ENCODE measurements at places on chromosomes 2 and 18.
A peak's percentile ranks its signal among the peaks of the same experiment; 100 is the strongest.

DNA sequence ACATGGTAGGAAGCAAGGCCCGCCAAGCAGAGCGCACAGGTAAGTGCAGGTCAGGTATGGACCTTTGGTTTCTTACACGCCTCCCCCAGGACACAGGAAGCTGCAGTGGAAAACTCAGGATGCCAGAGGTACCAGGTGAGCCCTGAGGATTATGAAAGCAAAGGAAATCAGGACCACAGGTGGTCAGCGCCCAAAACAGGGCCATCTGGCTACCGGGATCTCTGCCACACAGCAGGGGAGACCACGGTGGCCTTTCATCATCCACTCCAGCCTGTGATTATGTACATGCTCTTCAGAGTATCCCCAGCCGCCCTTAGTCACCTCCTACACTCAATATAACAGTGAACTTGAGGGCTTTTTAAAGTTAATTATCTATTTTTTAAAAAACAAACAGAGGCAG, 125.5 kb upstream of the EPC2 start:
- no peak for DNase-seq

DNA sequence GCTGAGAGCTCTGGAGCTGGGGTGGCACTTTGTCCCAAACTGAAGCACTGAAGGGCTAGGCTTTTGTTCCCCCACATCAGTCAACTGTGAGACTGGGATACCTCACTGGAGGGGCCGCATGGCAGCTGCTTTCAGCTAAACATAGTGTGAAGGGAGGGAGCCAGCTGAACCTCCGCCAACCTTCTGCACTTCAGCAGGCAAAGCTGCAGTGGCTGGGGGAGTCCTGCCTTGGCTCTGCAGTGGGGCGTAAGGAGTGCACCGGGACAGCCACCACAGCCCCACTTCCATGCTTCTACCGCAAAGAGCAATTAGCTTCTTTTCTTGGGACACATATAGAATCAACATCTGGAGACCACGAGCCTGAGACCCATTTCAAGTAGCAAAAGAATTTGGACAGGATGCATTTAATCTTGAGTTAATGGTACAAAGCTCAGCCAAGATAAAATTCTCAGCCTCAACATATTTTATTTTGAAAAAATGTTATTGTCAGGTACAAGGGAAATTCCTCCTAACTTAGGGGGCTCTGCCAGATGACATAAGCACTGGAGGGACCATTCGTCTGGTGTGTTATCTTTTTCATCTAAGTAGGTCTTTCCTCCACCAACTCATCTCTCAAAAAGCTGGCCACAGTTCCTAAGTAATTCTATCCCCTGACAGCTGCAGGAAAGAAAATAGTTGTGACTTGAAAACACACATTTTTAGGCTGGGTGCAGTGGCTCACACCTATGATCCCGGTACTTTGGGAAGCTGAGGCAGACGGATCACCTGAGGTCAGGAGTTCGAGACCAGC, 25.6 kb upstream of the MYCN start:
- DNase-seq = no peak

GRCh38 chr2:219615036-219615435, 12.4 kb upstream of the SLC4A3 start:
- DNase-seq = no peak

DNA sequence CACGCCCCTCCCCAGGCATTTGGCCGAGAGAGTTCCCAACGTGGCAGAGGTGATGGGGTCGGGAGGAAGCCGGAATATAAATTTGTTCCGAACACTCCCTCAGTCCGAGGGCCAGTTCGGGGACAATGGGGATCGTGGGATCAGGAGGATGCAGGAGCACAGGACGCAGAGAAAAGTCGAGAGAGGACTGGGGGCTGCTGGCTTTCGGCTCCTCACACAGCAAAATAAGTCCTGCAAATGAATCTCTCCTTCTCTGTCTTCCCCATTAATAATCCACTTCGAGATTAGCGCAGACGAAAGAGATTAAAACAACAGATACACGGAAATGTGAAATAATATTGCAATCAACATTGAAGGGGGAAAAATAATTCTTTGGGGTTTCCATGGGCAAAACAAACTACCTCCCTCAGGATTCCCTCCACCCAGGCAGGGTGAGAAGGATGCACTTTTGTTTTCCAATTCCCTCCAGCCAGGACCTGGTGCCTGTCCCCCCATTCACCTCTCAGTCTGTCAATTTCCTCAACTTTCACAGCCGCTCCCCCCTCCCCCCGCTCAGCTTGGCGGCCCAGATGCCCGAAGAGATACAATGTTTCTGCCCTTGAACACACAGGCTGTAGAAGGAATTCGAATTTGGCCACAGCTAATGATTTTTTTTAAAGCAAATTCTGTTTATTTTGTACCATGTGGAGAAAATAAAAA, 3.1 kb upstream of the ZEB2 start:
- no peak for DNase-seq

- DNase-seq = no peak
Measured at GRCh38 chr2:130823171-130823885, 13.4 kb upstream of the ARHGEF4 start.

DNA sequence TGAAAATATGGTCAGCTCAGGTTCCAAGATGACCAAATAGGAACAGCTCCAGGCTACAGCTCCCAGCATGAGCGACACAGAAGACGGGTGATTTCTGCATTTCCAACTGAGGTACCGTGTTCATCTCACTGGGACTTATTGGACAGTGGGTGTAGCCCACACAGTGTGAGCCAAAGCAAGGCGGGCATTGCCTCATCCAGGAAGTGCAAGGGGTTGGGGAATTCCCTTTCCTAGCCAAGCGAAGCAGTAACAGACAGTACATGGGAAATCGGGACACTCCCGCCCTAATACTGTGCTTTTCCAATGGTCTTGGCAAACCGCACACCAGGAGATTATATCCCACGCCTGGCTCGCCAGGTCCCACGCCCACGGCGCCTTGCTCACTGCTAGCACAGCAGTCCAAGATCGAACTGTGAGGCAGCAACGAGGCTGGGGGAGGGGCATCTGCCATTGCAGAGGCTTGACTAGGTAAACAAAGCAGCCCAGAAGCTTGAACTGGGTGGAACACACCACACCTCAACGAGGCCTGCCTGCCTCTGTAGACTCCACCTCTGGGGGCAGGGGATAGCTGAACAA, 57.5 kb downstream of the WDPCP start:
- no peak for DNase-seq

GRCh38 chr18:52341608-52342381, 1.8 kb downstream of the DCC start:
- DNase-seq = no peak

- DNase-seq = no peak
Measured at GRCh38 chr2:127669056-127669455, 6.3 kb downstream of the LIMS2 start.

DNA sequence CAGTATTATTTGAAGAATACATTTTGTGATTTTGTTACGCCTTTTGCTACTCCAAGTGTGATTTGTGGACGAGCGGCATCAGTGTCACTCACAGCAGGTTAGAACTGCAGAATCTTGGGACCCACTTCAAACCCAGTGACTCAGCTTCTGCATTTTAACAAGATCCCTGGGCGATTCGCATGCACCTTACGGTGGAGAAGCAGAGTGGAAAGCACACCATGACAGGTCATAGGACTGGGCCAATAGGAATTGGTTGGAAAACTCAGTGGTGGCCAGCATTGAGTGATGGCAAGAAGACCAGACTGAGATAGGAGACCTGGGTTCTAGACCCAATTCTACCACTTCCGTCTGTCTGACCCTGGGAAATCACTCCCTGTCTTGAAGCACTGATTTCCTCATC, 26.3 kb downstream of the CTLA4 start:
- no peak for DNase-seq

DNA sequence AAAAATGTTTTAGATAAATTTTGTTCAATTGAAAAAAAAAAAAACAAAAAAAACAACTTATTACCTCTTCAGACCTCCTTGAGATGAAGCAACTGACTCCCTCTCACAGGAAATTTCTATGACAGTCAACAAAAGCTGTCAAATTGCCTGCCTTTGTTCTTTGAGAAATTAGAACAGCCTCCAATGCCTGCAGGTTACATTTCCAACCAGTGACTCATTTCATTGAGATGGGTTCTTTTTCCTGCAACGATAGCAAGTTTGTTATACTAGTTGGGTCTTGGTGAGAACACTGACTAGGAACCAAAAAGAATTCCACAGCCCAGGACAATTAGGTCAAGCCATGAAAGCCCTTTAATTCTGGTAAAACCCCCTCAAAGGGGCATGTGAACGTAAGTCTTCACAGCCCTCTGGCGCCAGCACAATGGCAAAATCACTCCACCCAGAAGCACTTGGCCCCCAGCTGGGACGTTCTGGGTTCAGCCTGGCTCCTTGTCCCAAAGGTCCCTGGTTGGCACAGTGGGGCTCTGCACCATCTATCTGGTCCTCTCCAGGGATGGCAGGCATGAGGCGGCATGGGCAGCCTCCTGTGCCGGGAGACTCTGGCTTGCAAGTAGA, 87.0 kb downstream of the SPP2 start:
- DNase-seq = peak; percentile 14

GRCh38 chr2:181851726-181852125, 39.8 kb upstream of the ITPRID2 start:
- no peak for DNase-seq

DNA sequence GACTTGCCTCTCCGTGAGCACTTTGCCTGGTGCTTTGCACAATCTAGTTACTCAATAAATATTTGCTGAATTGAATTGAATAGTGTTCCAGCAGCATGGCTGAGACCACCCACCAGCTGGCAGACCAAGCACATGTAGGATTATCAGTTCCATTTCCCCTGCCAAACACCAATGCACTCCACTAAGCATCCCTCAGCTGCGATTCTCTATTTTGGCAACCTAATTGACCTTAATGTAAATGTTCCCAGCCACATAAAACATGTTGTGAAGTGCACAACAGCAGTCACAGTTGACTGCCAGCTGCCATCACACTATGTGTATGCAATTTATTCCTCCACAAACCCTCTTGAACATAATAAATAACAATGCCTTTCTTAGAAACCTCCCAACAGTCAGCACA, 1879.4 kb upstream of the PIK3C3 start:
- DNase-seq = no peak
